Stimulated activated CD4-positive, alpha-beta T cell treated with anti-CD3 and anti-CD28 coated beads, TNF-alpha, amount 100 ng/mL, for 1 hour (primary cell): ENCODE measurements at places on chromosomes 1 and 21.

DNA sequence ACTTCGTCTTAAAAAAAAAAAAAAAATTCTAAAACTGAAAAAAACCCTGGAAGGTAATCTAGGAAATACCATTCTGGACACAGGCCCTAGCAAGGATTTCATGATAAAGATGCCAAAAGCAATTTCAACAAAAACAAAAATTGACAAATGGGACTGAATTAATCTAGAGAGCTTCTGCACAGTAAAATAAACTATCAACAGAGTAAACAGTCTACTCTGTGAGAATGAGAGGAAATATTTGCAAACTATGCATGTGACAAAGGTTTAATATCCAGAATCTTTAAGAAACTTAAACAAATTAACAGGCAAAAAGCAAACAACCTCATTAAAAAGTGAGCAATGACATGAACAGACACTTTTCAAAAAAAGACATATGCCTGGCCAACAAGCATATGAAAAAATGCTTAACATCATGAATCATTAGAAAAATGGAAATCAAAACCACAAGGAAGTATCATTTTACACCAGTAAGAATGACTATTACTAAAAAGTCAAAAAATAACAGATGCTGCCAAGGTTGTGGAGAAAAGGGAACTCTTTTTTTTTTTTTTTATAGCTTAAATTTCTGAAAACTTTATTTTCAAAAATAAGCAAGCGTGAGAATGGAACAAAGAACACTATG, 29.4 kb upstream of the RNPC3 start:
- DNase-seq, result no peak

DNA sequence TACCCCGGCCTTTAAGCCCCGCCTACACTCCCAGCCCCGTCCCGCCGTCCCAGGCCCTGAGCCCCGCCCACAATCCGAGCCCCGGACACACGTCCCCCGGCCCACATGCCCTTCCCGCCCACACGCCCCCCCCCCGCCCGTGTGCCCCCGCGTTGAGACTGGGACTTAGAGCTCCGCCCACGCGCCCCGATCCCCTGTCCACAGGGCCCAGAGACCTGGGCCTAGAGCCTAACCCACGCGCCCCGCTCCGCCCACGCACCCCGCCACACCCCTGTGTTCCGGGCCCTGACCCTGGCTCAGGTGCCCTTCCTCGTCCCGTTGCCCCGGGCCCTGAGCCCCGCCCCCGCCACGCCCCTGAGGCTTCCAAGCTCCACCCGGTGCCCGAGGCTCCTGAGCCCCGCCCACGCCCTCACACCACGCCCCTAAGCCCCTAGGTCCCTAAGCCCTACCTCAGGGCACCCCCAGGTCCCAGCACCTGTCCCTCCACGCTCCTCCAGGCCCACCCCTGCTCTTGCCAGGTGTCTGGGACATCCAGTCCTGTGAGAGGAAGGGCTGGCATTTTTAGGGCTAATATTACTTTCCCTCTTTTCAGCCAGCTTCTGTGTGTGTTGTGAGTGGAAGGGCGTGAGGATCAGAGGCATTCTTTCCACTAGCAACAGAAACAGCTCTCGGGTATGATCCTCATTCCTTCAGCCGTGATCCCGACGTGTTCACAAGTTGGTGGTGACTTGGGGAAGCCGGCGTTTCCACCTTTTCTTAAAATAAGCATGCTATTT, 552 bp upstream of the GPR157 start:
- DNase-seq, result peak; percentile 72

DNA sequence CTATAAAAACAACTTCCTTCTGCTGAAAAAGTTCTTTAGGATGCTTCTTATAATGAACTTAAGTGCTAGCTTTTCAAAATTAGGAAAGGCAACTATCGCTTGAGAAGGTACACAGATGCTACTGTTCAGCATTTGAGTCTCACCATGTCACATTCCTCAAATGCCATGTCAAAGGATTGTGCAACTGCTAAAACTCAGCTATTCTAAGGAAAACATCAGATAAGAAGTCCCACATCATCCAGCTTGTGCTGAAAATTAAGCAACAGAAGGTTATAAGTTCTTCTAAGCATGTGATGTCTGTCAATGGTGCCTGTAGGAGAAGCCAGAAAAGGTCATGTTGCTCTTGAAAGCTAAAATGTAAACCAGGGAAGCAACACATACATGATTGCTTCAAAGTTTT, 36.5 kb downstream of the MCOLN2 start:
- DNase-seq, result no peak

DNA sequence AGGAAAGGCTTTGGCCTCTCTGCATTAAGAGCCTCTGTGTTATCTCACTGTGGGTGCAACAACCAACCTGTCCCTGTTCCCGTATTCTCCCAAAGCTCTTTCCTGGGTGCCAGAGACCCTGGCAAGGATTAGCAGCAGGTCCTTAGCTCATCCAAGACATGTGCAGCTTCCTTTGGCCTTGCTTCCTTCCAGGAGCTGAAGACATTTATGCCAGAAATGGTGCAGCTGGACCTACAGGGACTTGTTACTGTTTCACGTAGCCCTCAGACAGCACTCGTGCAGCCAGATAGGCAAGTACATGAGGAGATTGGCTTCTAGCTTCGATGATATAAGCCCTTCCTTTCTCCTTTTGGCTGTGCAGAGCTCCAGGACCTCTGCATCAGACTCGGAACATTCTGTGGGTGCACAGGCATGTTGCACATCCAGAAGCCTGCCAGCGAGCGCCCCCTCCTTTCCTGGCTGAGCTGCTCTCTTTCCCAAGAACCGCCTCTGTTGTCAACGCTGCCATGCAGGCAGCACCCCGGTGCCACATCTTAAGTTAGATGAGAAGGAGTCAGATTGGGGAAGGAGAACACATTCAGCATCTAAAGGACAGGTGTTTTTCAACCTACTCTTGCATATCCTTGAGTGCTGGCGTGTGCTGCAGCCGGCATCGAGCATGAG, 284.5 kb upstream of the PLXNA2 start:
- DNase-seq, result no peak

- no peak for DNase-seq
These were observed 128.8 kb downstream of the MACF1 start for GRCh38 chr1:39333296-39333695.

GRCh38 chr21:38761531-38761930, 44.2 kb upstream of the ETS2 start:
- no peak for DNase-seq

GRCh38 chr1:234941321-234942011, 187.2 kb downstream of the TOMM20 start:
- no peak for DNase-seq

DNA sequence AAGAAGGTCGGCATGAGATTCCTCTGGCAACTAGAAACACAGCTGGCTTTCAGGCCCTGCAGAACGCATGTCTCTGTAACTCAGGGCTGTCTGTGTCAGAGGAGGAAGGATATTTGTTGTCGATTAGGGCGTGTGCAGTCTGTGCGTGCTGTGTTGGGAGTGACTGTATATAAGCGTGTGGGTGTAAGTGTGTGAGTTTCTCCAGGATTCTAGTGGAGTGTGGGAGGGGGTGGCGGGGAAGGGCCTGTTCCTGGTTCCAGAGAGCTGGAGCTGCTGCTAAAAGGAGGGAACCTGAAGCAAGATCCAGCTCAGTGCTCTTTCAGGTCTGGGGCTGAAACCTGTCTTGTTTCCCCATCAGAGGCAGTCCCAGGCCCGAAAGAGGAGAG, 74.3 kb downstream of the SLC16A1 start:
- DNase-seq, result no peak

- no peak for DNase-seq
These were observed 439.3 kb downstream of the NEGR1 start for GRCh38 chr1:71843012-71843411.
